ENCODE measurements at places on chromosomes 13 and 19. TPM values are rescaled to one million over a fixed set of nuclear protein-coding genes. Genes with fewer than 3 reads are reported as not detected.

Gene ZNF317
- total RNA-seq, result 19.7 TPM

DNA sequence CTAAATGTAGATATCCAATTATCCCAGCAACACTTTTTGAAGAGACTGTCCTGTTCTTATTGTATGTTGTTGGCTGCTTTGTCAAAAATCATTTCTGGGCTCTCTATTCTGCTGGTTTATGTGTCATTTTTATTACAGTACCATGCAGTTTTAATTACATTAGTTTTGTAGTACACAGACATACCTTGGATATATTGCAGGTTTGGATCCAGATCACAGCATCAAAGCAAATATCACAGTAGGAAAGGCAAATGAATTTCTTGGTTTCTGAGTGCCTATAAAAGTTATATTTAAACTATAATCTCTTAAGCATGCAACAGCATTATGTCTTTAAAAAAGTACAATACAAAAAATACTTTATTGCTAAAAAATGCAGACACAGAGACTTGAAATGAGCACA is 564.2 kb upstream of the MIR17HG start:
- no peak for DNase-seq

DNA sequence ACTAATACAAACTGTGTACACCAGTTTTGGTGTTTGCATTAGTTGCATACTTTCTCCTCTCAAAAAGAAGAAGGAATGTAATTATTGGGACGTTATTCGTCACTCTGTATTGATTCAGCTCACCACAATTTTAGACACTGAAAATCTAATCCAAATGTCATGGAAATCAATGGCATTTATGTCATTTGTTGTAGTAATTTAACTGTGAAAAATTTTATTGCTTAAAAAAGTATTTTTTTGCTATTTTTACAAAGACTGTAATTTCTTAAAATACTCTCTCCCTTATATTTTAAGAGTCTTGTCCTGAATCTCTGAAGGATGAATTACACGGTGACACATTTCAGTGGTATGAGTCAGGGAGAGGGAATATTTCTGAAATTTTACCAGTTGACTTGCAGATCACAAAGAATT is 2117.6 kb downstream of the PCDH9 start:
- no peak for DNase-seq

DNA sequence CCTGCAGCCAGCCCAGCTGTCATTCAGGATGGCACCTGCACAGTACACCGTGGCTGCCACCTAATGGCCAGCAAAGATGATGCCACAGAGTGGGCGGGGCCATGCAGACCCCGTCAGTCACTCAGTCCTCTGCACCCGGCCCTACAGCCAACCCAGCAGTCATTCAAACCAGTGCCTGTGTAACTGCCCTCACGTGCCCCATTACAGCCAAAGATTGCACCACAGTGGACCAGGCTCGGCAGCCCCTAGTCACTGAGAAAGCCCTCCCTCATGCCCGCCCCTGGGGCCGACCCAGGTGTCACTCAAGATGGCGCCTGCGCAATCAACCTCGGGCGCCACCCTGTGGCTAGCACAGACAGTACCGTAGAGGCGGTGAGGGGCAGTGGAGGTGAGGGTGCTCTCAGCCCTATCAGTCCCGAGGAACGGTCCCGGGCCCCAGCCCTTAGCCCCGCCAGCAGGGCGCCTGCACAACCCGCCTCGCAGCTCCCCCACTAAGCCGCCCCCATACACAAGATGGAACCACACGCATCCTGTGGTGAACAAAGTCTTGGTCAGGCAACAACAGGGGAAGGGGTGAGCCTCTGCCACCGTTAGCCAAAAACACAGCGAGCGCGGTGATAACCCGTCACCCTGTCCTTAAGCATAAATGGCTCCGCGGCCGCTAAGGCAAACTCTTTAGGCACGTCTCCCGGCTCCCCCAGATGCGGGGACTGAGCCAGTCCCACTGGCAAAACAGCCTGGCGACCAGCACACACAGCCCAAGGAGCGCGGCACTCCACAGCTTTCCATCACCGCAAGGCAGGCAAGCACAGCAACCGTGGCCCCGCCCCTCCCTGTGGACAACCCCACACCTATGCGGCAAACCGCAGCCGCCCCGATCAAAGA is 2.3 kb downstream of the PEG3 start:
- DNase-seq, result peak; percentile 52

DNA sequence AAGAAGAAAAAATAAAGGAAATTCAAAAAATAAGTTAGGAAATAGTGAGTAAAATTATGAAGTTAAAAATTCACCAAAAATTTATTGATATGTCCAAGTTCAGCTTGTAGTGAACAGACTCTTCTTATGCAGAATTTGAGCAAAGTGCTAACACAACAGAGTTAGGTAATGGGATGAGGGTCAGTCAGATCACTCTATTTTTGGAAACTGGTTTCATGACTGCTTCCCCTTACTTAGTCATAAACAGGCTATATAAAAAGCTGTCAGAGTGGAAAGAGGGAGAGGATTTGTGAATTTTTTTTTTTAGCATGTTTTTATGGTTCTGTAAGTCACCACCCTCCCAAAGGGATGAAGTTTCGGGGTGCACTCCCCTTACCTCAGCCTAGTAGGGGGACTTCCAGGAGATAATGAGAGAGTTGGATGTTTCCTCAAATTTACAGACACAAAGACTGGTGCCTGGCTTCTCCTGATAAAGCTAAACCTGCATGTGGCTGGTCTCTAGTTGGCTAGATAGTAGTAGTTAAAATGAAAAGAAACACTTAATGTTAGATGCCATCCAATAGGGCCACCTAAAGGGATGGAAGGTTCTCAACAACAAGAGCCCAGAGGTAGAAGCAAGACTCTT is 4.5 kb downstream of the CPB2 start:
- DNase-seq, result no peak

- DNase-seq, result no peak
These were observed 226.0 kb downstream of the NALCN start for GRCh38 chr13:101190337-101190736.

DNA sequence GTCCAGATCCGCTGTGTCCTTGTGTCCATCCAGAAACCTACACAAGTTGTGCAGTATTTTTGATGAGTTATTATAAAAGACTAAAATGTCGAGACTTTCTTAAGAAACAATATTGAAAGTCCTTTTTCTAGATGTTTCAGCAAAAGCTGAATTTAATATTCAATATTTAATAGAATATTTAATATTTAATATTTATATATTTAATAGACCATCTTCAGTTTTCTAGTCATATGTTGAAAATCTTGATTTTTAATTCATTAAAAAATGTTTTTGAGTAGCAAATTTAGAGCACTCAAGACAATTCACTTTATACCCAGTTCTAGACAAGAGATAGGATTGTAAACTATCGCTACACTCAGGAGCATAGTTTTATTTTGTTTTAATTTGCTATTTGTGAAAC is 447.8 kb downstream of the SLITRK5 start:
- DNase-seq, result no peak

- DNase-seq, result no peak
These were observed 126.2 kb downstream of the ZIC5 start for GRCh38 chr13:99845161-99845874.

- DNase-seq, result no peak
These were observed 11.5 kb downstream of the CCDC124 start for GRCh38 chr19:17944301-17944700.

DNA sequence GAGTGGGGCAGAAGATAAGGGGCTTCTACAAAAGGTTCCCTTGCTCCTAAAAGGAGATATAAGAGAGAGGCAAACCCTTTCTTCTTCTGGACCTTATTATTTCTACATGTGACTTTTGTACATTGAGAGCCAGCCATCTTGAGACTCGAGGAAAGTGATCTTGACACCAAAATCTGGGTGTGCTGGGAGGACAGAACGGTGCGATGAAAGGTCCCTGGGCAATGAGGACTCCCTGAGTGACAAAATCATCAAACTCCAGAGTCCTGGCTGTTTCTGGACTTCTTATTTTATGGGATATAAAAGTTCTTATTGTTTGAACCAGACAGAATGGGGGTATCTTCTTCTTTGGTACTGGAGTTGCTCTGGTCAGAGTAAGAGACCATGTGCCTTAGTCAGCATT is 411.0 kb downstream of the ZNF536 start:
- no peak for DNase-seq

GRCh38 chr13:21579754-21580316 is 24.1 kb downstream of the MICU2 start:
- DNase-seq, result no peak

- DNase-seq, result no peak
These were observed at the start of gene SACS for GRCh38 chr13:23433171-23434153. TSS of gene SACS (minus strand) at chr13:23433702. CDS start at chr13:23411239, 22,463 bp downstream.

Gene PRX
- 5.7 TPM for total RNA-seq

DNA sequence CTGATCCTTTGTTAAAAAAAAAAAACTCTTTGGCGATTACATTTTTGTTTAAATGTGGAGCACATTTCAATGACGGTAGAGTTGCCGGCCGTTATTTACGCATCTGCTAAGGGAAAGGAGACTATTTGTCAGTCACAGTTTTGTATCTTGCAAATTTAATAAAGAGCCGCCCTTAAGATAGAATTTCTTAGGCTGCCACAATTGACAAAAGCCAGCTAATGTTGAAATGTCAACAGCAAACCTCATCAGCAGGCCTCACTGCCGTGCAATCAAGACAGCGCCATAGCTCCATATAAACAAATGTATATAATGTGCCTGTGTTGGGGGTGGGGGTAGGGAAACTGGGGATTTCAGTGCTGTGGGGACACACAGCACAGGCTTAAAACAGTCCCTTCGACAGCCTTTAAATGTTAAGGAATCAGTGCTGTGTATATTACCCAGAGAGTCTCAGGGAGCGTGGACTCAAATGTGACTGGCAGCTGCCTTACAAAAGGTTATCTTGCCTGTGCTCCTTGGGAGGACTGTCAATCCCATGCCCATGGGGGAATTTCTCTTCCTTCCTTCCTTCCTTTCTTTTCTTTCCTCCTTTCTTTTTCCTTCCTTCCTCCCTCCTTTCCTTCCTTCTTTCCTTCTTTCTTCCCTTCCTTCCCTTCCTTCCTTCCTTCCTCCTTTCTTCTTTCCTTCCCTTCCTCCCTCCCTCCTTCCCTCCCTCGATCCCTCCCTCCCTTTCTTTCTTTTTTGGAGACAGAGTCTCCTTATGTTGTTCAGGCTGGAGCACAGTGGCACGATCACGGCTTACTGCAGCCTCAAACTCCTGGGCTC is 108.0 kb downstream of the URI1 start:
- no peak for DNase-seq

DNA sequence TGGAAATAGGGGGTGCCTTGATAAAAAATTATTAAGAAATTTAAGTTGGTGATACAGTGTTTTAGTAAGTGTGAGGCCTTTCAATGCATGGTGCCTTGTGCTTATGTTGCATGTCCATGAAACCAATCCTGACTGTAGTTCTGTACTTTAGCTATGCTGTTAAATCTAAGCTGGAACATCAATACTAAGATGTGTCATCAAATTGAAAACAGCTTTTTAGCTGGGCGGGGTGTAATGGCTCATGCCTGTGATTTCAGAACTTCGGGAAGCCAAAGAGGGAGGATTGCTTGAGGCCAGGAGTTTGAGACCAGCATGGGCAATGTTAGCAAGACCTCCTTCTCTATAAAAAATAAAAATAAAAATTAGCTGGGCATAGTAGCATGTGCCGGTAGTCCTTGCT is 930.3 kb upstream of the PCDH9 start:
- DNase-seq, result no peak

Gene EBI3
- 2.2 TPM for total RNA-seq

Gene PCID2
- 44.8 TPM for total RNA-seq

- no peak for DNase-seq
These were observed 1004.3 kb downstream of the SLITRK5 start for GRCh38 chr13:88675347-88675996.

DNA sequence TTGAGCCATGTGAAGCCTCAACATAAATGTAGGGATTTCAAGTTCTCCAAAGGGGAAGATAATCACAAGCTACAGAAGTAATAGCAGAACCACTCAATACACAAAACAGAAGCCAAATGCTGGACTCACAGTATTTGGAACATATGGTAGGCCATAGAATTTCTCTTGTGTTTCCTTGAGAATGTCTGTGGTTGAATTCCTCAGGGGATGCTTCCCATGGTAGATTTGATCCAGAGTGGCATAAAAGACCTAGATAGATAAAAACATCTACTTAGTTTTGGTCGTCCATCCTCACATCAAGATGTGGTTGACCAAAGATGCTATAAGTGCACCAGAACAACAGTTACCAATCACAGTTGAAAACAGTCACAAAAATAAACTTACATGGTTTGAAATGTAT is 83.4 kb downstream of the MIPEP start:
- no peak for DNase-seq

DNA sequence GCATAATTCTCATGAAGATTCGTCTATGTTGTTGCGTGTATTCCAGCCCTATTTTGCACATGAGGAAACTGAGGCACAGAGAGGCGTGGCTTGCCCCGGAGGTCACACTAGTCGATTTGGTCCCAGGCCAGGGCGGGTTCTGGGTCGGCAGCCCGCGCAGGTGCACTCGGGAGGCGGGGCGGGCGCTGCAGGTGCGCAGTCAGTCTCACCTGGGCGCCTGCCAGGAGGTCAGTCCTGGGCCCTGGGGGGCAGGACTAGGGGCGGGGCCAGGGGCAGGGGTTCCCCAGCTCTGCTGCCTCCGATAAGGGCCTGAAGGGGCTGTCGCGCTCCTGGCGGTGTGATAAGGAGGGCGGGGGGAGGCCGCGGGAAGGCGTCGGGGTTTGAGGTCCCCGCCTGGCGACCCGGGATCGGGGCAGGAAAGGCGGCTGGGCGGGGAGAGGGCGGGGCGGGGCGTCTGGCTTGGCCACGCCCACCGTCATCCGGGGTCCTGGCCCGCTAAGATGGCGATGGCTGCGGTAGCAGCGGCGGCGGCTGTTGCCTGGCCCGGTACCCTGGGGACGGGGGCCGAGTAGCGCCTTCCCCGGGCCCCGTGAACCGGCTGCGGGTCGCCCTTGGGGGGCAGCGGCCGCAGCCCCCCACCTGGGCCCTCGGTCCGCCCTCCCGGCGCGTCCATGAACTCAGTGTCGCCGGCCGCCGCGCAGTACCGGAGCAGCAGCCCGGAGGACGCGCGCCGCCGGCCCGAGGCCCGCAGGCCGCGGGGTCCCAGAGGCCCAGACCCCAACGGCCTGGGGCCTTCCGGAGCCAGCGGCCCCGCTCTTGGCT is at the start of gene ATG4D:
TSS of gene ATG4D (plus strand) at position 485 of the 822 bp plus-strand sequence. CDS start at position 672, 187 bp downstream.
- DNase-seq, result peak; percentile 57

Gene ZNF792
- 29.3 TPM for total RNA-seq

Gene LAMP1
- total RNA-seq, result 91.0 TPM

- DNase-seq, result no peak
These were observed 1.1 kb downstream of the CCDC97 start for GRCh38 chr19:41311072-41311471.

Gene ZBTB45
- total RNA-seq, result 10.2 TPM

- DNase-seq, result no peak
These were observed 2.0 kb upstream of the LILRB2 start for GRCh38 chr19:54282686-54283470.

DNA sequence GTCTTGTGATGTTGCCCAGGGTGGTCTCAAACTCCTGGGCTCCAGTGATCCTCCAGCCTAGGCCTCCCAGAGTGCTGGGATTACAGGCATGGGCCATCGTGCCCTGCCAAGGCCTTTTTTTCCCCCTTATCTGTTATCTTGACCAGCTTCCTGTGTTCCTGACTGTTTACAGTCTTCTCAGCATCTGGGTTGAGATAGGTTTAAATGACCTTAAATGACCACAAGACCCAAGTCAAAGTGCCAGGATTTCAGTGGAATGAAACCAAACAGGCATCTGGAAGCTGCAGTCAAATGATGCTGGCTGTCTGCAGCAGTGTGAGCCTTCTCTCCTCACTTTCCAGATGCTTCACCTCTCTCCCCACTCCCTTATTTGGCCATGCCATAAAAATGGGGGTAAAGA is 114.2 kb upstream of the CLDN10 start:
- no peak for DNase-seq

Gene MRPL54
- 70.2 TPM for total RNA-seq

Gene CERS4
- 18.4 TPM for total RNA-seq

GRCh38 chr13:41490371-41491015 is 33.1 kb downstream of the RGCC start:
- no peak for DNase-seq

Gene RNF225
- total RNA-seq, result not detected

- no peak for DNase-seq
These were observed 68.4 kb upstream of the SLC15A1 start for GRCh38 chr13:98820744-98821371.
